ENCODE measurements at places on chromosomes 5 and 9. TPM values are rescaled to one million over a fixed set of nuclear protein-coding genes. Genes with fewer than 3 reads are reported as not detected.

PHF24 gene
- 0.19 TPM for polyA plus RNA-seq

MEGF9 gene
- 8.0 TPM for polyA plus RNA-seq

GTF3C5 gene
- 30.6 TPM for polyA plus RNA-seq

ALDH1A1 gene
- polyA plus RNA-seq = 69.0 TPM

SAXO1 gene
- 0.03 TPM for polyA plus RNA-seq

ORM2 gene
- polyA plus RNA-seq = 6.3 TPM

FOXD1 gene
- 0.34 TPM for polyA plus RNA-seq

SNCAIP gene
- 3.5 TPM for polyA plus RNA-seq

SNCB gene
- 0.53 TPM for polyA plus RNA-seq

PCDHGA9 gene
- polyA plus RNA-seq = 0.51 TPM

MLANA gene
- not detected for polyA plus RNA-seq

LCN9 gene
- not detected for polyA plus RNA-seq

MTAP gene
- polyA plus RNA-seq = 13.0 TPM

ANKRD31 gene
- polyA plus RNA-seq = 0.08 TPM

SPINK7 gene
- polyA plus RNA-seq = 2.0 TPM

PKD2L2 gene
- 0.06 TPM for polyA plus RNA-seq
